ENCODE measurements at places on chromosomes 4 and X.

DNA sequence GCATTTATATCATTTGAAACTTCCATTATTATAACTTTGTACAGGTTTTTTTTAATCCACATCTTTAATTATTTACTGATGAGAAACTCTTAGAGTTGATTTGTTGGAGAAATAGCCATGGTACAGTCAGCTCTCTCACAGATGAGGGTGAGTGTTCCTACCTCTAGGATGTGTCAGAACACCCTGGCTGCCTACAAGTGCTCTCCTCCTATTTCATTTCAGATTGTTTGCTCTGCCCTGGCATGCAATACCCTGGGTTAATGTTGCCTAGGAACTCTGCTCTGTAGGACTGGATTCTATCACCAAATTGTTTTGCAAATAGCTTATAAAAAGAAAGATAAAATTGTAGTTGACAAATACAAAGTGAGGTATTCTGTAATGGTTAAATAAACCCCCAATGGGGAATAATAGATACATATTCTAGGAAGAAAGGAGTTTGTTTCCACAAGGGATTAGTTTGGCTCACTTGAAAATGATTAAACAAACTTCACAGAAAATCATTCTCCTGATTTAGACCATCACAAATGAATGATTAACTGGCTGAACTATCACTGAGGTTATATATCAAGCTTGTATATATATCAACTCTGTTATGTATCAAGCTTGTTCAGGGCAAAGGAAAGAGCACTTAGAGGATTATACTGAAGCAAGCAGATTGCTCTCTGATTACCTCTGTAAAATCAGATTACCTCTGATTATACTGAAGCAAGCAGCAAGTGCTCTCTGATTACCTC is 150.0 kb downstream of the PDE5A start:
- no peak for DNase-seq

- no peak for DNase-seq
Observed at GRCh38 chr4:990746-991367, 2.3 kb downstream of the SLC26A1 start.

GRCh38 chr4:56241500-56241899 is 145.8 kb downstream of the AASDH start:
- peak; percentile 39 for DNase-seq

DNA sequence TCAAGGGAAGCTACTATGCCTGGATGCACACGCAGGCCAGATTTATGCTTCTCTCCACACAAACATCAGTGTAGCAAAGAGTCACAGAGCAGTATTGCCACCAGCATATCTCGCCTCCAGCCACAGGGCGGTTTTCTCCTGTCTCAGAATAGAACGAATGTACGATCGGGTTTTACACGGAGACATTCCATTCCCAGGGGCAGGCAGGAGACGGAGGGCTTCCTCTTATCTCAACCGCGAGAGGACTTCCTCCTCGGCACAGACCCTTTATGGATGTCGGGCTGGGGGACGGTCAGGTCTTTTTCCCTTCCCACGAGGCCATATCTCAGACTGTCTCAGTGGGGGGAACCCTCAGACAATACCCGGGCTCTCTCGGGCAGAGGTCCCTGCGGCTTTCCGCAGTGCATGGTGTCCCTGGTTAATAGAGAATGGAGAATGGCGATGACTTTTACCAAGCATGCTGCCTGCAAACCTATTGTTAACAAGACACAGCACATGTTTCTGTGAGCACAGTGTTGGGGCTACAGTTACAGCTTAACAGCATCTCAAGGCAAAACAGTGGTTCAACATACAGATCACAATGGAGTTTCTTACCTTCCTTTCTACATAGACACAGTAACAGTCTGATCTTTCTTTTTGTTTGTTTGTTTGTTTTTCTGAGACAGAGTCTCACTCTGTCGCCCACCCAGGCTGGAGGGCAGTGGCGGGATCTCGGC is 24.1 kb downstream of the CSF2RA start:
- peak; percentile 37 for DNase-seq

DNA sequence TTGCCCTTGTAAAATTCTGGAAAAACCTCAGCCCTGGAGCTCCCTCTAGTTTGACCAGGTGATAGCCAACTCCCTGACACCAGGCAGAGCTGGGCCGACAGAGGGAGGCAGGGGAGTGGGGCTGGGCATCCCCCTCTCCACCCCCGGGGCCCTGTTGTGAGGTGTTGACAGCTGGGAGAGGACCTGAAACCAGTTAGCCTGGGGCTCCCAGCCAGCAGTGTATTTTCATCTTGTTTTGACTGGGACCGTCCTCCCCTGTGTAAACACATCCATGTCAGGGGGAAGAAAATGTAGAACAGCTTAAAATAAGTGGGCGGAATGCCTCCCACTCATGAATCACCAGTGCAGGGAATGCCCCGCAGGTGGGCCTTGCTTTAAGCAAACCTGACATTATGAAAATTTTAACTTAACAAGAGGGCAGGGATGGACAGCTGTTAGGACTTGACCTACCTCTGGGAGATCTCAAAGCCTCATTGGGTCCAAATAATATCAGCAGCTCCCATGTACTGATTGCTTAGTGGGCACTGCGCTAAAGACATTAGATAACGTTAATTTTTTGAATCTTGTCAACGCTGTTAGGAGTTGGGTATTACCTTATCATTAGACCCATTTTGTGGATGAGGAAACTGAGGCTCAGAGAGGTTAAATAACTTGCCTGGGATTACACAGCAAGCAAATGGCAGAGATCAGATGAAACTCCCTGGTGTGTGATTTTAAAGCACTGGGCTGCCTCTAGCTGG is 45.9 kb downstream of the TSC22D3 start:
- no peak for DNase-seq

DNA sequence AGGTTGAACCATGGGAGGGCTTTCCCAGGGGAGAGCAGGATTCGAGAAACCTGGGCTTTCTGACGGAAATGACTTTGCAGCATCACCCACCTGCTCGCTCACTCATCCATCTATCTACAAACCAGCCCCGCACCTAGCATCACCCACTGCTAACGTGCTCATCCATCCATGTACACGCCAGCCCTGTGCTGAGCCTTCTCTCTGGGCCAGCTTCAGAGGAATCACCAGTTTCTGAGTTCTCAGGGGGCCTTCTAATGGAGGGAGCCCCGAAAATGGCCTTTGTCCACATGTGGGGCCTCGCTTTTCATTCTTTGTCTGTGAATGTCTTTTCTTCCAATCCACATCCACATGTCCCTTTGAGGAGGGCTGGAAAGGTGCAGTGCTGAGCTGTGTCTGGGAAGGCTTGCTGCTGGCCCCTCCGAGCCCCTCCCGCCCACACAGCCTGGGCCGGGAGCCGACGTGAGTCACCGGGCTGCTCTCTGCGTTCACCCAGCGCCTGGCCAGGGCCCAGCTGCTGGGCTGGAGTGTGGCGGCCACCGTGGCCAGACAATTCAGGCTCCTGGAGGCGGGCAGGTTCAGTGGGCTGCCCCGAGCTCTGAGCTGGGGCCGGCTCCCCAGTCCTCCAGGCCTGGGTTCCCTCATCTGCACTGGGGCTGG is 14.7 kb downstream of the SORCS2 start:
- peak; percentile 52 for DNase-seq

DNA sequence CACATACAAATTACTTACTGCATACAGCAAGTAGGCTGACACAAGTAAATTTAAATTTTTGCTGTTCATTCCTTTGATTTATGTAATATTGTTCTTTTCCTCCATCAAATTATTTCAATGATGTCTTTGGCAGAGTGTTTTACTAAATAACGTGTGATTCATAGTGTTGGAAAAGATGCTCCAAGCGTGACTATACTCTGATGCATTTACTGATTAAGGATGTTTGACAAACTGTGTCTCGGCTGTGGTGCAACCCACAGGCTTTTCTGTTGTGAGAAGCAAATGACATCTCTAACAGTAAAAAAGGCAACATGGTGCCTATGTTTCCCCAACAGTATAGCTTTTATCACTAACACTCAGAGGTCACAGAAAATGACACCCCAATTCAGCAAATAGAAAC is 540.9 kb downstream of the PPP4R3C start:
- DNase-seq: no peak

DNA sequence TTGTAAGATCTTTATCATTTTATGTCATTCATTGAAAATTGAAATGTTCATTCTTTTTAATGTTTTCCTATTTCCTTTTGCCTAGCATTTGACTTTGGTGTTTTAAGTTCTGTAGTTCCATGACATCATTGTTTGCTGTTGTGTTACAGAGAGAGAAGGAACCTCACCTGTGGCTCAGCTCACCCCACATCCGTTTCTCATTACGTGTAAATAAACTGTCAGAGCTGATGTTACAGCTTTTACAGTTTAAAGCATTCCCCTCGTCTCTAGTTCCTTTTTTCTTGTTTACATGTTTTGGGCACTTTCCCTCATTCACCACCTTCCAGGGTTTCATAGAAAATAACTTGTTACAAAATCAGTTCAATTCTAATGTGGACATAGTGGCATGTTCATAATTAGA is 137.2 kb downstream of the FNIP2 start:
- DNase-seq: no peak

GRCh38 chr4:41215969-41216293 is 1.6 kb upstream of the APBB2 start:
- DNase-seq: no peak

DNA sequence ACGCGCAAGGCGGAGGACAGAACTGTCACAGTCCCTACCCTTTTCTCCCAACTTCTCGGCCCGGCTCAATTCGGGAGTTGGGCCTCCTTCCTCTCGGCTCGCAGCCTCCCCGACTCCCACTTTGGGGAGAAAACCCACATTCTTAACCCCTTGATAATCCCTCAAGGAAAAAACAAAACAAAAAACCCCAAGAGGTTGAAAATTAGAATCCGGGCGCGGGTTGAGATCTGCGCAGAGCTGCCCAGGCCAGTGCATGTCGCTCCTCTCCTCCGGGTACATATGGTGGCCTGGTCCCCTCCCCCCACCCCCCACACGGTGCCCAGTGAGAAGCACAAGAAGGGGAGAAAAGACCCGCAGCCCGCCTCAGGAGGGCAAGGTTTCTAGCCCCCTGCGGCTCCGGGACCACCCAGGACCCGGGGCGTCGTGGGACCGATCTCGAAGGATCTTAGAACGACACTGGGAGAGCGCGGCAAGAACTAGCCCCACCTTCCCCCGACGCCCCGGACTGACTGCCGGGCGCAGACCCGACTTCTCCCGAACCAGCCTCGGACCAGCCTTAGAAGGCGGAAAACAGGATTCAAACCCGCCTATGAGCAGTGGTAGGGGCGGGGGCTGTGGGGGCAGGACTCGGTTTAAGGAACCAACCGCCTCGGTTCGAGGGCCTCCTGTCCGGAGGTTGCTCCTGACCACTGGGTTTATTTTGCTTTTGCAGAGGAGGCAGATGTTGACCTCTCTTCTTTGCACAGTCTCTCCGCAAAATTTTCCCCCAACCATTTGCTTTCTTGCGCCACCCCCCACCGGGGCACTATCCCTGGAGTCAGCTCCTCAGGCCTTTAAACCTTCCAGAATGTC is 2.5 kb upstream of the PDGFRA start:
- peak; percentile 37 for DNase-seq

DNA sequence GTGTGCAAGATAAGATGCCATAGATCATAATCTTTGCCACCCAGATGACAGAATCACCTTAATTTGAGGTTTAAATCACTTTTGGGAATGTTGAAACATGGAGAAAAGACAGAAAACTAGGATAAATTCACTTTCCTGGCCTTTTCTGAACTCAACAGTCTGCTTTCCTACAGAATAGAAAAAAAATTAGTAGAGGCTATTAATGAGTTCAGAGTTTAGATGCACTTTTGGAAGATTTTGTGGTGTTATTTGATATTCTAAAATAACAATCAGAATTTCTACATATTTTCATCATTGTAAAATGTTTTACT is 195.9 kb downstream of the CAMK2D start:
- DNase-seq: no peak

DNA sequence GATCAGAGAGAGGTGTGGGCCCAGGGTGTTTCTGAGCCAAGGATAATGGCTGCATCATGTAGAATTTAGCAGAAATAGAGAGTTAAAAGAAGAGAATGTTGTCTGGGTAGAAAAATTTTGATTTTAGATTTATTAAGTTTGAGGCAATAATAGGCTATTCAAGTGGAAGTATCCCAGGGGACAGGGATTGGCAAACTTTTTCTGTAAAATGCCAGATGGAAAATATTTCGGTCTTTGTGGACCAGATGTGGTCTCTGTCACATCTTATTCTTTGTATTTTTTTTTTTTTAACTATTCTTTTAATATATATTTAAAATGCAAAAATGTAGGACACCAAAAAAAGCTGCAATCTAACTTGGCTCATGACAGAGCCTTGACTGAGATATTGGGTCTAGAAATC is 33.1 kb downstream of the IL15 start:
- DNase-seq: no peak

GRCh38 chrX:150610446-150610845 is 42.0 kb downstream of the MTM1 start:
- no peak for DNase-seq

GRCh38 chr4:159055833-159056232 is 47.0 kb upstream of the RAPGEF2 start:
- DNase-seq: no peak

DNA sequence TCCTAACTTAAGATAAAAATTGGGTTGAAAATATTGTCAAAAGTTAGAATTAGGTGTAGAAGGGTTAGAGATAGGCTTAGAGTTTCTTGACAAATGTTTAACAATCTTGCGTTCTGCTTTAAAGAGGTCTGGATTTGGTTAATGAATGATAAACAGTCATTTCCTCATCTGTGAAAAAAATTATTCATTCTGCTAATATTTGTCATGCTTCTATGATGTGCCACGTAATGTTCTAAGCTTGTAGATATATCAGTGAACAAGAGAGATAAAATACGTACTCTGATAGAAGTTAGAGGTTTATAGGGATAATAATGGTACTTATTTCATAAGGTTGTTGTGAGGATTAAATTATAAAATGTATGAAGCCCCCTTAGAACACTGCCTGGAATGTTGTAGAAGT is 443.0 kb upstream of the GALNT7 start:
- DNase-seq: no peak

Data from kidney (tissue), 22 donors.